ENCODE measurements at places on chromosomes 12 and 14.

- no peak for DNase-seq
These were observed 1.2 kb upstream of the ALG10 start for GRCh38 chr12:34021071-34021470.

GRCh38 chr14:84080944-84081343, 1449.0 kb upstream of the FLRT2 start:
- DNase-seq: no peak

DNA sequence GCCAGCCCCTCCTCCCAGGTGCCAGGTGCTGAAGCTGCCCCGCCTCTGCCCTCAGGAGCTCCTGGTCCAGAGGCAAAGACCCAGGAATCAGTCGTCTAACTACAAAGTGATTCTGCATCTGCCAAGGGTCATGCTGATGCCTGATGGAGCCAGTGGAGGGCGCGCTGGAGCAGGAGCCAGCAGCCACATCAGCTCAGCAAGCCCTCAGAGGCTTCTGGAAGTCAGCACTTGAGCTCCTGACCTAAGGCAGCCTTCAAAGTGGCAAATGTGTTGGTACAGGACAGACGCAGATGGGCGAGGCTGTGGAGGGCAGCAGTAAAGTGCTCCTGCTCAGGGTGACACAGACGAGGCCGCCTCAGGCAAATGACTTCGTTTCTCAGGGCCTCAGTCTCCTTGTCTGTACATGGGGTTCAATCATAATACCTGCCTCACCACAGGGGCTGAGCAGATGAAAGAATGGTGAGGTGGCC, 10.9 kb downstream of the C12orf43 start:
- no peak for DNase-seq

DNA sequence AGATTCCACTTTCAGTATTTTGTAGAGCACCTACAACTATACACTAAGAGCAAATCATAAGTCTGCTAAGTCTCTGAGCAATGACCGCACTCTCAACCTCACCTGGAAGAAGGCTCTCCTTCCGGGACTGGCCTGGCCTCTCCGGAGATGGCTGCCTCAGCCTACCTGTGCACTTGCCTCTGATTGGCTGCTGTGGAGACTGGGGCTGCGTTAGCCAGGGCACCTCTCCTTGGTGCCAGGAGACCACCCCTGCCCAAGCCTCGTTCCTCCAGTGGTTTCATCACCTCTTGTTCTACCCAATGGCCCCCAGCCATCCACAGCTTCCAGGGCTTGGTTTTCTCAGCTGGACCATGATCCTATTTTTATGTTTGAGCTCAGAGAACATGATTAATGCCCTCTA, 64.7 kb upstream of the JDP2 start:
- DNase-seq: no peak

DNA sequence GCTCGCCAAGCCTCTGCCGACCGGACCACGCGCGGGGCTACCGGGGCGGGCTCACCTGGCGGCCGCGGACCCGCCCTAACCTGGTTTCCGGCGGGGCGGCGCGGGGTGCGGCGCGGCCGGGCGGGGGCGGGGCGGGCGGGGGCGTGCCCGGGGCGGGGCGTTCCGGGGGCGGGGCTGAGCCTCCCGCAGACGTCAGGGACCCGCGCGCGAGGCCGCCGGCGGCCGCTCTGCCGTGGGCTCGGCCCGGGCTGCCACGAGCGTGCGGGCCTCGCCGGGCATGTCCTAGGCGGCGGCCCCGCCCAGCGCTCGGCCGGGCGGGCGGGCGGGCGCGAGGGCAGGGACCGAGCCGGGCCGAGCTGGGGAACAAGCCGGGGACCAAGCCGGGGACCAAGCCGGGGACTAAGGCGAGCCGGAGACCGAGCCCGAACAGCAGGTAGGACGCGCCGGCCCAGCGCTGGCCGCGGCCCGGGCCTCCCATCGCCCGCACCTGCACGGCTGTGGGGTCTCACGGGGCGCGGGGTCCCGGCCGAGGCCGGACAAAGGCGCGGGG, at the start of gene CEP170B:
TSS of gene CEP170B (plus strand) at position 188 of the 550 bp plus-strand sequence. CDS start 3,183 bp downstream, outside the sequence.
- DNase-seq: no peak

GRCh38 chr14:58785701-58786100, 147.9 kb downstream of the DACT1 start:
- DNase-seq: no peak

DNA sequence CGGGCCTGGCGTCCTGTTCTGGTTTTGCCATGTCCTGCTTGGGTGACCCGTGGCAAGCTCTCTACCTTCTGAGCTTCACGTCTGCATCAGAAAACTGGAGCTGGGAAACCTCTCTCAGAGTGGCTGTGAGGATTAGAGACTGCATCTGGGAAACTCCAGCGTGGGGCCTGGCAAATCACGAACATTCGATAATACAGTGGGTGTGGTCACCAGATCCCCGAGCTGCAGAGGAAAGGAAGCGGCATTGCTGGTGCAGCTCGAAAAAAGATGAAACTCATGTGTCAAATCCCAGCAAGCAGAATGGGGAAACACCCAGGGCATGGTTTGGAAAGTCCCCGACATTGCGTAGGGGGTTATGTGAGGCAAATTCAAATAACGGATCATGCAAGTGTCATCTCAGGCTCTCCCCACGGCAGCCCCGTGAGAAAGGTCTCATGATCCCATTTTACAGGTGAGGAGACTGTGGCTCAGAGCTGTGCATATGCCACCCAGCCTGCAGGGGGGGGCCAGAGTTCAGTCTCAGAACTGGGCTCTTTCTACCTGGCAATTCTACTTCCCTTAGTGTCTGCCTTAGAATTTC, 98.1 kb upstream of the VRK1 start:
- DNase-seq: no peak

DNA sequence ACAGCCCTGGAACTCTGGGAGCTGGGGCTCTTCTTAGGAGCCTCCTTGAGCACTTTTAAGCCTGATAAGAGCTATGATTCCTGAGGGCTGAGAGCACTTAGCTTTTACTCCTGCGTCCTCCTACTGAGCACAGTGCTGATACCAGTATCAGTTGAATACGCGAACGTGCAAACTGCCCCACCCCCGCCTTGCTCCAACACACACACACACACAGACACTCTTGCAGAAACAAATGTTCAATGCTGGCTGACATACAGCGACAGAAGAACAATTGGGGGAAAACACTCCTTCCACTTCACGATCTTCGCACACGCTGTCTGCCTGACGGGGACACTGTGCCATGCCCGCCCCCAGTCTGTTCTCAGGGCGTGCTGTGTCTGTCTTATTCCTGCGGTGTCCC, 57.2 kb upstream of the DLK1 start:
- DNase-seq: no peak

GRCh38 chr14:62077676-62078261, 315.5 kb downstream of the SNAPC1 start:
- DNase-seq: no peak

- no peak for DNase-seq
These were observed 23.2 kb downstream of the HAL start for GRCh38 chr12:95972832-95973456.

GRCh38 chr12:6295094-6295811, 15.2 kb upstream of the PLEKHG6 start:
- DNase-seq: no peak

- DNase-seq: no peak
These were observed 91.4 kb downstream of the PLEKHA5 start for GRCh38 chr12:19220852-19221466.

- DNase-seq: no peak
These were observed 5.4 kb downstream of the LMO3 start for GRCh38 chr12:16600525-16600924.
